Smooth muscle cell of trachea (primary cell): ENCODE measurements at places on chromosomes 2 and 18. TPM values are rescaled to one million over a fixed set of nuclear protein-coding genes. Genes with fewer than 3 reads are reported as not detected.

CDH7 gene
- not detected in 2 replicates for total RNA-seq

ZNF236 gene
- total RNA-seq = 10.6 and 14.0 TPM in 2 replicates

SPIRE1 gene
- 20.7 and 35.4 TPM in 2 replicates for total RNA-seq

DPP10 gene
- not detected in 2 replicates for total RNA-seq

IL1RL2 gene
- 0.73 and 2.3 TPM in 2 replicates for total RNA-seq

MYO7B gene
- under 0.01 TPM in 1 of 2 replicates, not detected in the other for total RNA-seq

SP140L gene
- 8.4 and 9.6 TPM in 2 replicates for total RNA-seq

MBD1 gene
- 63.7 and 85.7 TPM in 2 replicates for total RNA-seq

HNRNPA3 gene
- total RNA-seq = 24.6 and 57.6 TPM in 2 replicates

SCYGR8 gene
- total RNA-seq = not detected in 2 replicates

ABCB11 gene
- under 0.01 TPM in 1 of 2 replicates, not detected in the other for total RNA-seq

METAP1D gene
- total RNA-seq = 6.8 TPM in 2 replicates

ASXL3 gene
- total RNA-seq = 0.66 and 3.2 TPM in 2 replicates

SCN7A gene
- 14.5 and 16.4 TPM in 2 replicates for total RNA-seq
